Activated T-helper 1 cell treated with anti-CD3 and anti-CD28 coated beads, Interleukin-12 subunit alpha, Interleukin-12 subunit beta, Interleukin-2, Interleukin-4 antibody, amounts not matched to agents 30 ng/mL and 10 ng/mL and 1 ng/mL, durations not matched to agents 14 hours and 24 hours and 36 hours (primary cell): ENCODE measurements at places on chromosomes 3 and 15. TPM values are rescaled to one million over a fixed set of nuclear protein-coding genes. Genes with fewer than 3 reads are reported as not detected.

CHDH gene
- 0.42 and 0.91 TPM in 2 replicates for total RNA-seq

COPB2 gene
- total RNA-seq = 96.9 and 103 TPM in 2 replicates

HACD2 gene
- total RNA-seq = 31.5 TPM in 2 replicates

AADACL2 gene
- total RNA-seq = not detected in 2 replicates

LEO1 gene
- 36.3 and 36.5 TPM in 2 replicates for total RNA-seq

PRSS50 gene
- not detected in 2 replicates for total RNA-seq

ZNF639 gene
- 36.2 and 37.0 TPM in 2 replicates for total RNA-seq

OSTN gene
- total RNA-seq = not detected in 2 replicates

GOLGA6D gene
- not detected in 2 replicates for total RNA-seq

FETUB gene
- not detected in 2 replicates for total RNA-seq

ST3GAL6 gene
- total RNA-seq = 0.44 and 0.83 TPM in 2 replicates

SH3GL3 gene
- total RNA-seq = not detected in 2 replicates

COL6A5 gene
- 0.02 and 0.16 TPM in 2 replicates for total RNA-seq

MYO5C gene
- total RNA-seq = 0.29 and 0.54 TPM in 2 replicates

CYP1A2 gene
- not detected in 2 replicates for total RNA-seq

ATP13A3 gene
- total RNA-seq = 198 and 206 TPM in 2 replicates

ANKUB1 gene
- total RNA-seq = not detected in 2 replicates

SNURF gene
- 4.3 and 7.8 TPM in 2 replicates for total RNA-seq

LTK gene
- total RNA-seq = 0.13 TPM in 1 of 2 replicates, not detected in the other

TRA2B gene
- total RNA-seq = 279 and 312 TPM in 2 replicates

PLA2G4E gene
- total RNA-seq = not detected in 2 replicates

AMOTL2 gene
- not detected in 2 replicates for total RNA-seq

CCDC191 gene
- 1.1 and 2.1 TPM in 2 replicates for total RNA-seq

DUSP7 gene
- 35.4 and 37.4 TPM in 2 replicates for total RNA-seq

CYP19A1 gene
- 0.23 and 0.24 TPM in 2 replicates for total RNA-seq

TMEM212 gene
- total RNA-seq = not detected in 2 replicates

LRRIQ4 gene
- 0.10 and 0.12 TPM in 2 replicates for total RNA-seq

HCLS1 gene
- 234 and 235 TPM in 2 replicates for total RNA-seq

HTR3E gene
- total RNA-seq = not detected in 2 replicates

FAM162A gene
- 63.7 and 70.0 TPM in 2 replicates for total RNA-seq

CPNE9 gene
- 0.93 TPM in 1 of 2 replicates, not detected in the other for total RNA-seq

CLPX gene
- total RNA-seq = 55.7 and 57.2 TPM in 2 replicates

TMEM41A gene
- total RNA-seq = 24.6 and 26.6 TPM in 2 replicates

MKRN2OS gene
- not detected in 2 replicates for total RNA-seq

ITPKA gene
- total RNA-seq = 2.8 and 3.1 TPM in 2 replicates

TM4SF1 gene
- 0.13 and 0.22 TPM in 2 replicates for total RNA-seq

CP gene
- total RNA-seq = not detected in 2 replicates

ZNF660 gene
- total RNA-seq = 0.21 TPM in 1 of 2 replicates, not detected in the other

HACL1 gene
- total RNA-seq = 21.4 and 24.8 TPM in 2 replicates

RBP2 gene
- total RNA-seq = not detected in 2 replicates

NLGN1 gene
- total RNA-seq = not detected in 2 replicates

SERPINI1 gene
- total RNA-seq = 0.70 and 0.71 TPM in 2 replicates

COLQ gene
- total RNA-seq = 0.65 and 0.96 TPM in 2 replicates
